ENCODE measurements at places on chromosomes 6 and 20. TPM values are rescaled to one million over a fixed set of nuclear protein-coding genes. Genes with fewer than 3 reads are reported as not detected.

ANGPT4 gene
- not detected for total RNA-seq

DACT2 gene
- total RNA-seq: not detected

FOXP4 gene
- 11.3 TPM for total RNA-seq

OR2B2 gene
- not detected for total RNA-seq

MYCT1 gene
- not detected for total RNA-seq

All from activated naive CD8-positive, alpha-beta T cell treated with anti-CD3 and anti-CD28 coated beads for 36 hours (primary cell).